Stimulated activated CD4-positive, alpha-beta T cell treated with anti-CD3 and anti-CD28 coated beads, Interleukin-1b, Interleukin-23, amount 100 ng/mL, for 24 hours (primary cell): ENCODE measurements at places on chromosomes 13 and 19.

DNA sequence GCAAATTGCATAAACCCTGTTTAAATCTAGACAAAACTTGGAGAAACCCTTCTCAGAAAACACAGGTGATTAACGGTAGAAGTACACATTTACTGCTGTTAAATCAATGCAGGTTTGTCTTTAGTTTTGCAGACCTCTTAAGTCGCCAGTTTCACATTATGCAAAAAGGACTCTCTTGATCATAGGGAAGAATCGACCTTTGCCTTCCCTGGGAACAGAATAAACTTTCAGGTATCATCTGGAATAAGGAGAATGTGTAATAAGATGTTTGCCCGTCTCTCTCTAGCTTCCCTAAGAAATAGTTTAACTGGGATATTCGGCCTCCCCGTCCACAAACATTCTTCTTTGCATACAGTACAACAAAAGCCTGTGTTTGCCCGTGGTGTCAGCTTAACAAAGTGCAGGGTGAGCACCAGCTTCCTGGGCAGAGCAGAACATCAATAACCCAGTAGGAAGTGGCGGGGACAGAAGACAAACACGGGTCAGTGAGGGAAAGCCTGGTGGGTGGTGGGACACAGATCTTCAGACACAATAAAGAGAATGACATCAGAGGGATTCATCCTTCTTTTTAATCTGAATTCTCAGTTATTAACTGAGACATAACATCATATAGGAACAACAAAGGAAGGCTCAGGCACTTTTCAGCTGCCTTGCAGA lies 1077.7 kb upstream of the SLC10A2 start:
- DNase-seq, result no peak

DNA sequence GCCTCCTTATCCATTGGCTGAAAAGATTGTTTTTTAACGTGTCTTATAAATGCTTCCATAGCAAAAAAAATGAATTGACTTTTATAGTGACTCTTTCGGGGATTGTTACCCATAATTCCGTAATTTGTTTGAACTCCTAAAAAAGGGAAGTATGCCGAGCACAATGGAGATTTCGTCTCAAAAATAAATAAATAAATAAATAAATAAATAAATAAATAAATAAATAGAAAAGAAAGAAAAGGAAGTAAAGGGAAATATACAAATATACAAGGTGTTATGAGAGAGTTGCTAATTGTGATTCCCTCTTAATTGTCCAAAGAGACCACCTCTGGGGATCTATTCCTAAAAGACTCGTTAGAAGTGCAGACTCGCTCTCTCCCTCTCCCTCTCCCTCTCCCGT lies 16.9 kb downstream of the OR2Z1 start:
- DNase-seq, result no peak

- no peak for DNase-seq
These were observed 302.9 kb downstream of the LMO7 start for GRCh38 chr13:75938811-75939560.

GRCh38 chr13:37273836-37274235 lies 168.4 kb upstream of the CSNK1A1L start:
- no peak for DNase-seq

DNA sequence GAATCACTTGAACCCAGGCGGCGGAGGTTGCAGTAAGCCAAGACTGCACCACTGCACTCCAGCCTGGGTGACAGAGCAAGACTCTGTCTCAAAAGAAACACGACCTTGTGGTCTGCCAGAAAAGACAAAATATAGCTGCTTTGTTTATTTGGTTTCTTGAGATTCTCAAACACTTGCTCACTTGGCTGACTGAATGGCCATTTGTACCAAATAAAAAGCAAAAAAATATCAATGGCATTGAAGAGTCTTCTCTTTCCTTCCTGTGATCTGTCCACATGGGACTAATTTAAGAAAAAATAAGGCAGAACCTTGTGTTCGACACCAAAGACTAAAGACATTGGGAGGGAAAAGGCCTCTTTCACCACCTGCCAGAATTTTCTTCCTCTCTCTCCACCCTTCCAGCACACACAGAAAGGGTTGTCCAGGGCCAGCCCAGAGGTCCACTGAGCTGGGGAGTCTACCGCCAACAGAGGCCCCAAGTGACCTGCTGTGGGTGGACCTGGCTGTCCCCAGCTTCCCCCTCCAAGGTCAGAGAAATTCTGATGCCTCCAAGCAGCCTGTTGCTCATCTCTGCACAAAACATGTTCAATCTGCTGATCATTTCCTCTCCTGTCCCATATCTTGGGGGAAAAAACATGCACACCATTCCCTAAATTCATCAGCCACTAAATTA lies 5.9 kb downstream of the BRME1 start:
- no peak for DNase-seq

DNA sequence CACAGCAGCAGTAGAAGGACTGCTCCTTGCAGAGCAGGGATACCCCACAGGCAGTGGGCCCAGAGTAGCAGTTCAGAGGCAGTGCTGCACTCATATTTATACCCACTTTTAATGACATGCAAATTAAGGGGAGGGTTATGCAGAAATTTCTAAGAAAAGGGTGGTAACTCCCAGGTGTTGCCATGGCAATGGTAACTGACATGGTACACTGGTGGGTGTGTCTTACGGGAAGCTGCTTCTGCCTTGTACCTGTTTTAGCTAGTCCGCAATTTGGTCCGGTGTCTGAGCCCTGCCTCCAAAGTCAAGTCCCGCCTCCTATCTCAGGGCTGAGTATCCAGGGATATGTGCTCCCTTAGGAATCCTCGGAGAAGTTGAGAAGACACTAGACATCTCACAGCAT lies 79.2 kb upstream of the UQCRFS1 start:
- no peak for DNase-seq
